ENCODE measurements at places on chromosomes 5 and 9.

DNA sequence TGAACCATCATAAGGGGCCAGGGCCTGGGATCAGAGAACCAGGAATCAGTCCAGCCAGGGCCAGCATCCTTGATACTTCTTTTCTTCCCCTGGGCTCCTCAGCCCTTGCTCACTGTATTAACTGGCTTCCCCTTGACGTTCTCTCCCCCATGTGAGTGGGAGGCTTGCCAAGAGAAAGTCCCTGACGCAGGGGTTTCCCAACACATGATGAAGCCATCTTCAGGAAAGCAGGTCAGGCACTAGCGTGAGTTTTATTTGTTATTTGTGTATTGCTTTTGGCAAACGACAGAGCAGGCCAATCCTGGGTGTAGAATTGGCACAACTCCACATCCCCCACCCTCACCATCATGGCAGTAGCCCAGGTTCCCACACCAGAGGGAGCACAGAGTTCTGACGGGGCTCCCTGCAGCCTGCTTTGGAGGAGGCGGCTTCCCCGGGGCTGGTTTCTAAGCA, 165.5 kb upstream of the NFIL3 start:
- no peak for DNase-seq

- DNase-seq = no peak
Measured at GRCh38 chr9:87722393-87723088, 3.4 kb upstream of the CTSL start.

- DNase-seq = peak; percentile 17
Measured at GRCh38 chr5:106454651-106455415, 1215.9 kb downstream of the EFNA5 start.

- no peak for DNase-seq
Measured at GRCh38 chr9:121962421-121962820, 130.7 kb downstream of the TTLL11 start.

GRCh38 chr9:117460743-117461142, 45.9 kb upstream of the ASTN2 start:
- DNase-seq = no peak

GRCh38 chr5:74394528-74394915, 246.0 kb downstream of the ENC1 start:
- no peak for DNase-seq

DNA sequence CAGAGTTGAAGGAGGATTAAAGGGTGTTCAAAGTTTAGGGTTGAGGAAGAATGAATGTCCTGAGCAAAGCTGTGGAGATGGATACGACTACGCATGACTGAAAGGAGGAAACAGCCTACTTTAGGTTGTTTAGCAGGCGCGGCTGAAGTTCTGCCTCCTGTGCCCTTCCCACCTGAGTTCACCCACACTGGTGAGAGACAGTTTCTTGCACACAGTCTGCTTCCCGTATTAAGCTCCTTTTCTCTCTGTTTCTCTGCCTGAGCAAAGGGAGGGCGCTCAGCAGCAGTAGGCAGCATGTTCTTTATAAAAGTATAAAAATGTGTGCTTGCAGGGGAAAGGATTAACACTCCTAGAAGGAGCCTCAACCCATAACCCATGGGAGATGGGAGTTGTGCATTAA, 224.0 kb upstream of the SMARCA2 start:
- no peak for DNase-seq

- peak; percentile 77 for DNase-seq
Measured at GRCh38 chr9:96450613-96451528, 902 bp downstream of the HABP4 start.

- DNase-seq = no peak
Measured at GRCh38 chr5:149060325-149060724, 2.5 kb downstream of the SH3TC2 start.

- no peak for DNase-seq
Measured at GRCh38 chr5:64790210-64790609, 21.5 kb downstream of the CWC27 start.

DNA sequence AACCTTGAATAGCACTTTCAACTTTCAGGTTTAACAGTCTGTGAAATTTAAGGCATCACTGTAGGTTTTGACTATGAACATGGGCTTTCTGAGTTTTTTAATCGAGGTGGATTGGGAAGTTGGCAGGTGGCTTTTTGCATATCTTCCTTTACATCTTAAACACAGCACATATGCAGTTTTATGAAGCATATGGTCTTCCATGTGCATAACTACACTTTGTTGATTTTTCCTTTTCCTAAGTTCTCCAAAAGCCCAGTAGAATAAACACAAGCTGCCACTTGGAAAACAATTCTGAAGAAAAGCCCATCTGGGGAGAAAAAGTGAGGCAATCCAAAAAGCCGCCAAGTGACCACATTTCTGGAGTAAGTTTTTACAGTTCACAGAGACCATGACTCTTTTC, 236.5 kb upstream of the IL12B start:
- no peak for DNase-seq

GRCh38 chr9:114266969-114267368, 55.9 kb upstream of the ORM1 start:
- DNase-seq = no peak

GRCh38 chr9:37953206-37953774, 49.4 kb upstream of the SLC25A51 start:
- DNase-seq = no peak

- DNase-seq = no peak
Measured at GRCh38 chr9:90502134-90502533, 140.5 kb downstream of the DIRAS2 start.

DNA sequence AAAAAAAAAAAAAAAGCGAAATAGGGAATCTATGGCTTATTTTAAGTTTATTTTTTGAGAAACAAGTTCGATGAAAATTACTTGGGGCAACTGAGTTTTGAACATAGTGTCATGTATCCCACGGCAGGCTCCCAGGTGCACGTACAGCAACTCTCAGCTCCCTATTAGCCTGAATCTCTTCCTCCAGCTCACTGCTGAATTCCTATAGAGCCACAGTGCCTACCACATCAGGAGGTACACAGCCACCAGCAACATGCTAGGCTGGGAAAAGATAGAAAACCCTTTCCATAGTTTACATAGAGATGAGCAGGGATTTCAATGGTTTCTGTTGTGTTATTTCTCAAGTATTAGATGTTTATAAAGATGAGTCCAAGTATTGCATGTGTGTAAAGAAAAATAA, 115.9 kb upstream of the RGMB start:
- DNase-seq = no peak

Data from retina (tissue), 1 donor.